H4 (cell line): ENCODE measurements at places on chromosomes 3 and 15. TPM values are rescaled to one million over a fixed set of nuclear protein-coding genes. Genes with fewer than 3 reads are reported as not detected.

The REC114 gene
- total RNA-seq: not detected in 2 replicates

- DNase-seq: peak; percentile 99
Measured at GRCh38 chr15:60374628-60375081, 23.1 kb downstream of the ANXA2 start.

DNA sequence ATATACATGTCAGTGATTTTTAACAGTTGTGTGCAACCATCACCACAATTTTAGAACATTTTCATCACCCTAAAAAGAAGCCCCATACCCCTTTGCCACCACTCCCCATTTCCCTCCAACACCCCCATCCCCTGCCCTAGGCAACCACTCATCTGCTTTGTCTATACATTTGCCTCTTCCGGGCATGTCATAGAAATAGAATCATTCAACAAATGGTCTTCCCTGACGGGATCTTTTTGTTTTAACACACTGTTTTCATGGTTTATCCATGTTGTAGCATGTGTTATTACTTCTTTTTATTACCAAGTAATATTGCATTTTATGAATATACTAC lies 4.0 kb downstream of the VILL start:
- DNase-seq: no peak

GRCh38 chr15:63946524-63947065 lies 99.7 kb downstream of the DAPK2 start:
- no peak for DNase-seq

The TRIM42 gene
- total RNA-seq: not detected in 2 replicates

- DNase-seq: no peak
Measured at GRCh38 chr15:101091080-101092017, 160.5 kb downstream of the CHSY1 start.

- no peak for DNase-seq
Measured at GRCh38 chr15:101110681-101111569, 140.9 kb downstream of the CHSY1 start.

The SPESP1 gene
- total RNA-seq: not detected in 2 replicates

The ZNF860 gene
- 0.04 and 0.43 TPM in 2 replicates for total RNA-seq

The FBXO40 gene
- total RNA-seq: not detected in 2 replicates

DNA sequence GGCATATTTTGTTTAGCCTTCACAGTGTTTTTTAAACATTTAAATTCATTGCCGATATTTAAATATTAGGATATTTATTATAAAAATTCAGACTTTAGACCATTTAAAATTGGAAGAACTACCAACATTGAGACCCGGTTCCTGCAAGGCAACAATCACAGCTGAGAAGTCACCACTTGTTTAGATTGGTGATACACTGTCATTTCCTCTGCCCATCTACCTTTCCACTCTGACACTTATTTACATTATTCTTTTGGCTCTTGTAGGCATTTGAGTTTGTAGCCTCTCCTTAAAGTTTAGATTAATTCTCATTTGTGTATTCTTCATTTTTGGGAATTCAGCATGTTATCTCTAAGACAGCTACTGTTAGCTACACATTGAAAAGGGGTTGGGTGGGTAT lies 10.3 kb upstream of the IL20RB start:
- no peak for DNase-seq

DNA sequence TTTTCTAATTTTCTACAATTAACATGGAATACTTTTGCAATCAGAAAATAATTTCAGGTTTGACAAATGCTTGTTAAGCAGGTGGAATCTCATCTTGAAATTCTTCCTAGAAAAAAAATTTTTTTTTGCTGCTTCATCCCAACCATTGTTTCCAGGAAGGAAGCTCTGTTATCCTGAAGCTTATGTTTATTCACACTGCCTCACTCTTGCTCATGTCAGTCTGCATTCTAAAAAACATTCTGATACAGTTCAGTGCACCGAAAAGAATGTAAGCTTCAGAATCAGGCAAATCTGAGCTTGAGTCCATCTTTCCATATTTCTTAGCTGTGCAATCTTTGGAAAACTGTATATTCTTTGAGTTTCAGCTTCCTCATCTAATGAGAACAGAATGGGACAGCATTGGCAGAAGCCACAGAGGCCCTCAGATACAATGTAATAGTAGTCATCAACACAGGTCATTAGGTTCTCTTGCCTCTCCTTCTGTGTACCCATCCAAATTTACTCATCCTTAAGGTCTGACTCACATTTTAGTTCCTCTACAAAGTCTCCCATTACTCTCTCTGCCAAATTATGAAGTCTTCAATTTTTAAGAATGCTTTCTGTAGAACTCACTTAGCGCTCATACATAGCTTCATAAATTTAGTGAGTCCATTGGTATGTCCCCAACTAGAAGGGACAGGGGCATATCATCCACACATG lies 881.8 kb upstream of the NR2F2 start:
- DNase-seq: no peak

- no peak for DNase-seq
Measured at GRCh38 chr3:158769952-158770740, 31.7 kb upstream of the MFSD1 start.

DNA sequence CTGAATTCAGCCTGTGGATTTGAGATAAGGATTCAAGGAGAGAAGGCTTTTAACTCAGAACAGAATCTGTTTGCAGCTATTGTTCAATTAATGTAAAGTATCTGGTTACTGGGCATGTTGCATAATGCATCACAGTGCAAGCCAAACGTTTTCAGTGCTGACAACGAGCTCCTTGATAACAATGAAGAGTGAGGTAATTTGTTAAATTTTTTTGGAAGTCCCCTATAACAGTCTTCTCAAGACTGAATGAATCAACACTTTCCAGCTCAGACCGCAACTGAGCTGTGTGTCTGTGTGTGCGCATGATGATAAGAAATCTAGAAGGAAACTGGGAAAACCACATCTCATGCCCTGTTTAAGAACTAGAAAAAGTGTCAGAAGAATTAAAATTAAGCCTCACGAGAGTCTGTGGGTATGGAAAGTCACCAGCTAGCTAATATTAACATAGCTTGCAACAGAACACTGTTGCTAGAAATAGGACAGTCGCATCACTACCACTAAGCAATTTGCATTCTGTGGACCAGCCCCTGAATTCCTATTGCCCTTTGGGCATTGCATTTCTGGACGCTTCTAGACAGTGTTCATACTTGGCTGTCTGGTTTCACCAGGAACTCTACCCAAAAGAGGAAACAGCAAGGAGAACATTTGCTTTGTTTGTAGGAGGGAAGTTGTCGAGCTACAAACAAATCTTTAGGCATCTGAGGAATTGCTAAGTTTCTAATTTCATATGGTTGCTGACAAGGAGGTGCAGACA lies 43.7 kb upstream of the ATP2C1 start:
- peak; percentile 93 for DNase-seq

DNA sequence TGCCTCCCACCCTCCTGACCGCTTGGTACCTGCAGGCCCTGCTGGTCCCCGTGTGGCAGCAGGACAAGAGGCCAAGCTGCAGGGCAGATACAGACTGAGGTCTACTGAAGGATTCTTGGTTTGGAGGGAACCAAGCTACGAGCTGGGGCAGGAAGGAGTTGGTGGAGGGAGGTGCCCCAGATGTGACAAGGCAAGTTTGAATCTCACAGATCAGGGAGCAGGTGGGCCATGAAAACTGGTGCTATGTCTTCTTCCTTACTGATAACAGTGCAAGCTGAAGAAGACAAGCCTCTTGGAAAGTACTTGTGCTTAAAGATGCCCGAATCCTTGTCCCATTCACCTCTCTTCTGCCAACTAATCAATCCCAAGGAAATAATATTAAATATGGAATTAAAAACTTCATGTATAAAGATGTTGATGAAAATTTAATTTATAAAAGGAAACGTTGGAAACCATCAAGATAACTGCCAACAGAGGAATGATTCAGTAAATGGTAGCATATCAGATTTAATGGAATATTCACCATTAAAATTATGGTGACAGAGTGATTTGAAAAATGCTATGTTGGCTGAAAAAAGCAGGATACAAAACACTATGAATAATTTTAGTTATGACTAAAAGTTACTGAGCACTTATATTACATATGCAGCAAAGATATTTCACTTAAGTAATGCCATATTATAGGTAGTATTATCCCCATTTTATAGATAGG lies 107.9 kb downstream of the MYLK start:
- DNase-seq: no peak

DNA sequence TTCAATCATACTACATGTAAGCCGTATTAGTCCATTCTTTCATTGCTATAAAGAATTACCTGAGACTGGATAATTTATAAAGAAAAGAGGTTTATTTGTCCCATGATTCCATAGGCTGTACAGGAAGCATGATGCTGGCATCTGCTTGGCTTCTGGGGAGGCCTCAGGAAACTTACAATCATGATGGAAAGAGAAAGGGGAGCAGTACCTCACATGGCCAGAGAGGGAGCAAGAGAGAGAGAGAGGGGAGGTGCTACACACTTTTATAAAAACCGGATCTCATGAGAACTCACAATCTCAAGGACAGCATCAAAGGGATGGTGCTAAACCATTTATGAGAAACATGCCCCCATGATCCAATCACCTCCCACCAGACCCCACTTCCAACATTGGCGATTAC lies 14.3 kb upstream of the CLASP2 start:
- no peak for DNase-seq

GRCh38 chr3:157738441-157738840 lies 235.2 kb upstream of the VEPH1 start:
- DNase-seq: no peak

DNA sequence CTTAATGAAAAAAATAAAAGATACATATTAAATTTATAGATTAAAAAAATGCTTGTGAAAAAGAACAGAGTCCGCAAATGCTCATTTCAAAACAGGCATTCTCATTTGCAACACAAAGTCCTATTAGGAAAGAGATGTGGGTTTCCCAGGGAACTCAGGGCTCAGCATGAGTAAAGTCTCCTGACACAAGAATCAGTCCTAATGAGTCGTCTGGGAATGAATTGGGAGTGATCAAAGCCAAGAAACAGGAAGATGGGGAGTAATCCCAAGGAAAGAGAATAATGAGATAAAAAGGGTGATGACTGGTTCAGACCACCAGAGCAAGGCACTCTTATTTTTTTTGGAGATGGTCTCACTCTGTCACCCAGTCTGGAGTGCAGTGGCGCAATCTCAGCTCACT lies 443.7 kb downstream of the NR2F2 start:
- DNase-seq: no peak

The CACNA2D2 gene
- total RNA-seq: 0.04 TPM in 1 of 2 replicates, not detected in the other

DNA sequence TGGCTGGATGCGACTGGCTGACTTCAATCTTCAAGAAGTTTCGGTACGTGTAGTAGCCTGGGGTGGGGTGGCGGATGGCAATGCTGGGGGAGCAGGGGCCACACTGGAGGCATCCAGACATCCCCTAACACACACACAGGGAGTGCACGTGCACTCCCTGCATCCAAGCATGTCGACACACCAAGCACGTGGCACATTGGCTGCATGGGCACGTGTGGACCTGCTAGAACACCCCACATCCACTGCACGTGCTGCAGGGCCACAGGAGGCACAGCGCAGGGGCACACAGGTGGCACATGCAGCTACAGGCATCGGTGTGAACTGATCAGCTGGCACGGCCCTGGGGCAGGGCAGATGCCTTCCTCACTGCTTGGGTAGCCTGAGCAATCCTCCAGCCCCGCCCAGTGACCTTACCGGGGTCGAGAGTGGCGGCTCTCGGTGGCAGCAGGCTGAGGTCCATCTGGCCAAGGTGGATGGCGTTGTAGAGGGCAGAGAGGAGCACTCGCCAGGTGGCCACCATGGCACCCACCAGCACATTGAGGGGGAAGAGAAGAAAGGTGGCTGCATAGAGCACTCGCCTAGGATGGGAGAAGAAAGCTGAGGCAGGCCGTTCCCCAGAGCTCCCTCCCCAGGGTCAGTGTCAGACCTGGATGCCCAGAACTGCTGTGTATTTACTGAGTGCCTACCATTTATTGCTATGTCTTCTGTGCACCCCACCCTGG lies 7.5 kb downstream of the ISLR start:
- no peak for DNase-seq
